ENCODE measurements at places on chromosomes 4 and X. TPM values are rescaled to one million over a fixed set of nuclear protein-coding genes. Genes with fewer than 3 reads are reported as not detected.

The HSFX4 gene
- not detected for total RNA-seq

The RAI2 gene
- total RNA-seq: 5.7 TPM

The SFRP2 gene
- total RNA-seq: 5.9 TPM

DNA sequence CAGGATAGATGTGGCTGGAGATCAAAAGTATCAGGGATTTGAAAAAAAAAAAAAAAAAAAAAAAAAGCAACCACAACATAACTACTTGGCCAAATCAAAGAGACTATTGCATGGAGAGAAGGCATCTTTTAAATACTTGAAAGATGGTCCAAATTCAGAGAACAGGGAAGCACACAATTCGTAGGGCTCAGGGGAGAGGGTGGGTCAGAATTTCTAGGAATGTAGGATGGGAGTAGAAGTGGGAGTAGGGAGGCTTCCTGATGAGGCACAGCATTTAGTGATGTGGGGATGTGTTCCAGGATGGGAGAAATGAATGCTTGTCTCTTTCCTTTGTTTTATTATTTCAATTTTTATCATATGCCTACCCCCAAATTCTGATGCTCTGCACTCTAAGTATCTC lies 36.3 kb downstream of the RTL3 start:
- DNase-seq: no peak

DNA sequence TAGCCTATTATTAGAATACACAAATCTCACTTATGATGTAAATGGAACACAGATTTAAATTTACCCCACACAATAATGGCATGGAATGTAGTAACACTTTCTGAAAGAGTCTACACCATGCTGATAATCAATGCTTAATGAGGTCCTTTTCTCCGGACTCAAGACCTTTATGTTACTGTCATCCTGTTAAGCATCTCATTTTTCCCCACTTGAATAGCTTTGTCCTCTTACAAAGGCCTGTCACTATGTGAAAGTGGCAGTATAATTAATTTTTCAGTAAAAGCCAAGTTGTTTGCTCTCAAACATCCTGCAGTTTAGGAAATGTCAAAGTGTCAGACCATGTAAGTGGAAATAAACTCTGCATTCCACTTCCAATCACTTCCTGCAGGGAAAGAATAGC lies 96.4 kb downstream of the GPC3 start:
- DNase-seq: no peak

- no peak for DNase-seq
These were observed 19.8 kb downstream of the C4orf50 start for GRCh38 chr4:5998333-5998936.

Measured in type B pancreatic cell (in vitro differentiated cells).